NCI-H187 treated with DMSO at 0.1 percent for 48 hours (cell line): ENCODE measurements at places on chromosomes 11 and 22.

DNA sequence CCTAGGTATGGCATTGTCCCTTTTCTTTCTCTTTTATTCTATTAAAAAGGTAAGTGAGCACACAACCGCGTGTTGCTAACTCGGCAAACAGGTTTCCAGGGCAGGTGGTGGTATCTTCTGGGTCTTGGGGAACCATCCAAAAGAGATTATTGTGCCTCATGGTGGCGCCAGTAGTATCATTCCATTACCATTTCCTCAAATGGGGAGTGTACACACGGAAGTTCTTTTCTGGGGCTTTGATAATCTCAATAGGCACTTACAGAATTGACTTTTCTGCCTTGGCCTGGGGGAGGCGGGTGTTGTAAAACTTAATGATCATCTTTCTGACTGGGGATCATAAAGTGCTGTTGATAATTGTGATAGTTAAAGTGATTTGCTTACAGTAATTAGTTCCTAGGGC lies 234.1 kb downstream of the KIRREL3 start:
- DNase-seq: no peak

DNA sequence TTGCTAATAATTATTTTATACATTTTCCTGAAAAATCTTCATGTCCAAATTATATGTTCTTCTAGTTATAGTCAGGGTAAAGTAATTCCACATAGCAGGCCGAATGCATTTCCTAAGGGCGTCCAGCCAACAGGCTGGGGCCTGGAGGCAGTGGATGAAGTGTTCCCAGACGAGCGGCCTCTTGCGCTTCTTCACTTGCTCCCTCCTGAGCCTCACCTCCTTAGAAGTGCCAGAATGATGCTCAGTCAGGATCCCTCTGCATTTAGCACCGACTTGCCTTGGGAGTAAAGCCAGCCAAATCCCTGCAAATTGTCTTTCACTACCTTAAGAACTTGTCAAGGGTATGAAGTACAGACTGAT lies 1.5 kb downstream of the OLFML1 start:
- no peak for DNase-seq

DNA sequence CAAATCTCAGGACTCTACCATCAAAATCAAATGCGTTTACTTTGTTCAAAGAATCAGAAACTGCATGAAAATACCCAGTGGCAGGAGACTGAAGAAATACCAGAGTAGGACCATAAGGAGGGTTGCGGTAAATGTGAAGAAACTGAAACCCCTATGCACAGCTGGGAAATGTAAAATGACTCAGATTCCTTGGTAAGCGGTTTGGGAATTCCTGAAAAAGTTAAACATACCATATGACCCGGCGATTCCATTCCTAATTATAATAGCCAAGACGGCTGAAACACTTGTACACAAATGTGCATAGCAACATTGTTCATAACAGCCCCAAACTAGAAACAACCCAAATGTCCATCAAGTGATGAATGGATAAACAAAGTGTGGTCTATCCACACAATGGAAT lies 114.1 kb upstream of the GRAMD1B start:
- DNase-seq: no peak

DNA sequence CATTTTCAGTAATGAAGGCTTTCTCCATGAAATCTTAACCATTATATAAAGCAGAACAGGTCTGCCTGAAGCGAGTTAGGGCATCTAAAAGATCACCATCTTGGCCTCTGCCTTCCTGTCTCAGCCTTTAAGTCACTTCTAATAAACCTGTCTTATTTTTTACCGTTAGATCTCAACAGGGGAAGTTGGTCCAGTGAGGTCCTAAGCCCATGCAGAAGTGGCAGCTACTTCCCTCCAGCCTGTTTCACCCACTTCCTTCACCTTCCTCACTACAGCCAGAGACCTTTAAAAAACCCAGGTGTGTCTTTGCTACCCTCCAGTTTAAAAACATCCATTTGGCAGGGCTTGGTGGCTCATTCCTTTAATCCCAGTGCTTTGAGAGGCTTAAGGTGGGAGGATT lies 14.1 kb upstream of the LIPT2 start:
- no peak for DNase-seq

DNA sequence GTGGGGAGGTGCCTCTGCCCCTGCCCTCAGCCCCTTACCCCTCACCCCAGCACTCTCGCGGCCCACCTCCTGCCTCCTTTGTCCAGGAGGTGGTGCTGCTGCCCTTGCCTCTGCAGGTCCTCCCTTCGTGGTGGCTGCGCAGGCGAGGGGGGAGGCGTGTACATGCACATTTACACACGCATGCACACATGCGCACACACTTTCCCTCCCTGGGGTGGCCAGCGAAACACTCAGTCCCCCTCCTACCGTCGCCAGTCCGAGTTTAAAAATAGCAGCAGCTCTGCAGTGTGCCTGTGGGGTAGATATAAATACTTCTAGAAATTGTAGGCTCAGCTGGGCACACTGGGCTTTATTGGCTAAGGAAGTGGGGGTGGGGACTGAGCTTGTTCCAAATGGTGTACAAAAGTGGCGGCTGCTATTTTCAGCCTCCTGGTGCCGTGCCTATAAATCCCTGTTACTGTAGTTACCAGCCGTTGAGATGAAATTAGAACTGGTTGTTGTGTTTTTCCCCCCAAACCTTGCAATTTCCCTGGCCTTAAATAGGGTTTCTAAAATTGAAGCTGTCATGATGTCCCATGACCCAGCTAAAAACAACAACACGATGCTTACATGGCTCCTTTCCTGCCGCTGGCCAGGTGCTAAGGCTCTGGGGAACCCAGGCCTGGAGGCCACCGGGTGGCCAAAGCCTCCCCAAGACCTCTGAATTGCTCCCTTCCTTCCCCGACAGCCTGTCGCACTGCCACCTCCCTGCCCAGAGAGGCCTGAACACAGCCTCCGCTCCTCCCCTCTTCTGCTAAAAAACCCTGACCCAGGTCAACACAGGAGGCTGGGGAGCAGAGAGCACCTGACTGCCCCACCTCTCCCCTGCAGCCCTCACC lies 12.4 kb downstream of the PICK1 start:
- no peak for DNase-seq

DNA sequence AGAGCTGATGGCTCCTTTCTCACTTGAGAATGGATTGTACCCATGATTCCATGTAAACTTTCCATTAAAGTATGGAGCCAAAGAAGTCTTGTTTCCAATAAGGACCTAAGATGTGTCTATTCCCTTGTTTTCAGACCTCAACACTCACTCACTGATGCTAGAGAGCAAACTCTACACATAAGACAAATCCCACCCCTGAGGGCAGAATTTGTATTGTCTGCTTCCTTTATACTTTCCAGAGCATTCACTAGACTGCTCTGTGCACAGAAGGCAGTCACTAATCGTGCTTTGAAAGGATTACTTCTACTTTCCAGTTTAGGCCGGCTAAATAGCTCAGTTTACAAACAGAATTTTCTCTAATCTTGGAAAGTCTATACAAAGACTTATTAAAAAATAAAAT lies 6.4 kb downstream of the ANKRD49 start:
- no peak for DNase-seq

GRCh38 chr11:35367491-35367890 lies 51.9 kb downstream of the SLC1A2 start:
- no peak for DNase-seq

- no peak for DNase-seq
These were observed 12.2 kb downstream of the BCL9L start for GRCh38 chr11:118913411-118914125.

DNA sequence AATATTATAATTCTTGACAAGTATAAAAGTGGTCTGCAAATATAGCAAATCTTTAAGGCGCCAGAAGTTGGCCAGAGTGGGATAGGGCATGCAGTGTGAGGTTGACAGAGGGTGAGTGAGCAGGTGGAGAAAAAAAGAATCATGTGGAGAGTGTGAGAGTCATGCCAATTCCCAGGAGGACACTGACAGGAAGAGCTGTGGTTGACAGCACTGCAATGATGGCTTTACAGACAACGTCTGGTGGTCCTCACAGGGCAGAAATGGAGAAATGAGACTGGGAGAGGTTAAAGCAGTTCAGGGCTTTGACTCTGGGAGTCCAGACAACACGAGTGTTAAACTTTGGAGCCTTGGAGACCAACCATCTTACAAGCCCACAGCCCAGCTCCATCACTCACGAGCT lies 34.9 kb downstream of the SERPIND1 start:
- no peak for DNase-seq
